DMS53 (cell line): ENCODE measurements at places on chromosomes 3 and 15.

DNA sequence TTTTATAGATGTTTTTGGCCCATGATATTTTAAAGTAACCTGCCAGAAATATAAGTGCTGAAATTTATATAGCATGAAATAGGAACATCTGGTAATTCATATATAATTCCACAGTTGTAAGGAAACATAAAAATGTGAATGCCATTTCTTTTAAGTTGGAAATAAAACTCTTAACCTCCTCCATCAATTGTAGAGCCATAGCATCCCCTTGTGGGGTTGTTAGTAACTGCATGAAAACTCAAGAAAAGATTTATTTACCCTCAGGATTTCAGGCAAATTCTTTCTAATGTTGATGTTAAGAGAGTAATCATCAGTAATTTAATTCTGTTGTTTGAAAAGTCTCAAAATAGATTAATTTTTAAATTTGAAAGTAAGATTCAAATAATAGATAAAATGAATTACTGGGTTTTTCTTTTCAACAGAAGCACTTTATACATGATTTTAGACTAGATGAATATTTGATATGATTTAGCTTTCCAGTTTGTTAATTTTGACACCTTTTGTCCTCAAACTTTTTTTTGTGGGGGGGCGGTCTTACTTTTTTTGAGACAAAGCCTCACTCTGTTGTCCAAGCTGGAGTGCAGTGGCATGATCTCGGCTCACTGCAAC lies 74.7 kb downstream of the RASA2 start:
- peak; percentile 68 for DNase-seq

- DNase-seq: peak; percentile 77
Measured at GRCh38 chr3:136862617-136863322, 762 bp downstream of the NCK1 start.

GRCh38 chr15:72086920-72087648 lies 30.9 kb downstream of the MYO9A start:
- DNase-seq: peak; percentile 1

DNA sequence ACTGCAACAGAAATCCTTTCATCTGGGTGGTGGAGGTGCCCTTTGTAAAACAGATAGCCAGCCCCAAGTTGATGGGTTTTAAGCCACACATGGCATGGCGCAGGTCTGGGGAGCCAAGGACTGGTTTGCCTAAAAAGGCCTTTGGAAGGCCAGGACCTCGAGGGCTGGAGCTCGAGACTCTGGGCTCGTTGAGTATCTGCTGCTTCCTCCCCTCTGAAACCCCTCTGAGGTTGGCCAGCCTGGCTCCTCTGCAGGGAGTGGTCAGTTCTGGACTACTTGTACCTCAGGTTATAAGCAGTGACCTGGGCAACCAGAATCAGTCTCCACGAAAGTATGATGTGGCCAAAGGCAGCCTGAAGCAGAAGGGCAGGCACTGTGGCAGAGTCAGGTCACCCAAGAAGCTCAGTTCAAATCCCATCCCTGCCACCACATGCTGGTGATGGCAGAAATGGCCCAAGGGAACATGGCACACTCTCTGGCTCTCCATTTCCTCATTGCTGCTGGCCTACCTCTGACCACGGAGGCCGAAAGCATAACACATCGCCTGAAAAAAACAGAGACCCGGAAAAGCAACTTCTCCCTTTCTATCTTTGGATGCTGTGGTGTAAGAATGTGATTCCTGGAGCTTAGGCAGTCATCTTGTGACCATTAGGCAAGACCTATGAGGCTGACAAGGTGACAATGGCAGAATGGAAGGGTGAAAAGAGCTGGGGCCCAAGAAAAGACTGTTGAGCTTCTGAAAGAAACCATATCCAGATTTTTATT lies 51.2 kb downstream of the WNT7A start:
- DNase-seq: no peak

DNA sequence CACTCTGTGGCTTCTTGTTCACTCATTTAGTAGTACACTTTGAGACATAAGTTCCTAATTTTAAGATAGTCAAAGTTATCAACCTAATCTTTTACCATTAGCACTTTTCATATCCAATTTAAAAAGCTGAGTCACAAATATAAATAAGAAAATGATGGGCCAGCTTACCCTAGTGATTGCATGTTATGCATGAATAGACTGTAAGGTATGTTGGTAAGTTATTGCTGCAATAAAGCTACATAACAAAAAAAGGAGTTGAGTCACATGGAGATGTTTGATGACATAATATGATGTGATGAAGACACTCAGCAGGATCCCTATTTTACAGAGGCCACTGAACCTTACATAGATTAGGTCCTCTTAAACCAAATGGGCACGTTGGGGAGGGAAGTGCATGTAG lies 161.3 kb downstream of the OCA2 start:
- no peak for DNase-seq

- DNase-seq: no peak
Measured at GRCh38 chr15:93042211-93042610, 46.8 kb downstream of the RGMA start.

GRCh38 chr3:185052631-185053030 lies 100.2 kb downstream of the C3orf70 start:
- DNase-seq: no peak

- DNase-seq: no peak
Measured at GRCh38 chr3:125281381-125281780, 68.8 kb upstream of the SLC12A8 start.

- DNase-seq: no peak
Measured at GRCh38 chr15:50275908-50276307, 10.4 kb upstream of the HDC start.

GRCh38 chr15:85296615-85297402 lies 83.6 kb upstream of the AKAP13 start:
- peak; percentile 85 for DNase-seq

DNA sequence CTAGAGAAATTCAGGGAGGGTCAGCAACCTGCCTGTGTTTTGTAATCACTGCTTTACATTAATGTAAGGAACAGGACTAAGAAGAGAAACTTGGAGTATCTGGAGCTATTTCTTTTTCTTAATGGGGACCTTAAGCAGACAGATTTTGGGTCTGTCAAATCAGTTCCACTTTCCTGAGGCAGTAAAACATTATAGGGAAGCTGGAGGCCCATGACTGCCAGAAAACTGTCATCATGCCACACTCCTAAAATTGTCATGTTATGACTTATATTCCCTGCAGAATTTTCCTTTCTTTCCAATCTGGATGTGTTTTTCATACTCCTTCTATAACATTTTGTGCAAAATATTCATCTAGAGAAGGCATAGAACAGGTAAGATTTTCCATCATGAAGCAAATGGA lies 28.8 kb downstream of the DGKG start:
- DNase-seq: no peak

- DNase-seq: peak; percentile 41
Measured at GRCh38 chr15:92069308-92070250, 216.1 kb downstream of the SLCO3A1 start.

DNA sequence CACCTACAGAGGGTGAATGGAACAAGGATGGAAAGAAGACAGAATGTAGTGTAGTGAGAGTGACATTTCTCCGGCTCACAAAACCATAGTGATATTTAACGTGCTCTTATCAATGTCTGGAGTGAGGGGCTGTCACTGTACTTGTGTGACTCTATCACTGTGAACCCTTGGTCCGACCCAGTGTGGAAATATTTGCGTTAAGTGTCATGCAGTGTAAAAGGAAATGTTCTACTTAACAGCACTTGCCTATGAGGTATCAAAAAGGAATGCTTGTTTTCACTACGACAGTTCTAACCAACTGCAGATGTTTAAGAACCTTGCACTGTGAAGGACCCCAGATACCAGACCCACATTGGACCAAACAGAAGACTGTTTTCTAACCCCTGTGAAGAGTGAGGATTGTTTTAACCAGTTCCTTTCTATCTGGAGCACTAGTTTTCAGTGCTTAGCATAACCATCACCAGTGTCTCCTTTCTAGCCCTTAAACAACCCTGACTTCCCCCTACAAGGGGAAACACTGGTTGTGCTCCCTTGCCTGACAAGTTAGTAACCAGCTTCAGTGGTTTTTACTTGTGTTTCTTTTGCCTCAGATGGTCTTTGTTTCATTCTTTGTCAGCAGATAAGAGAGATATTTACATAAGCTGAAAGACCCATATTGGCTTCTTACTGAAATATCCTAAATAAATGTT lies 144.7 kb upstream of the ABHD17C start:
- DNase-seq: no peak

DNA sequence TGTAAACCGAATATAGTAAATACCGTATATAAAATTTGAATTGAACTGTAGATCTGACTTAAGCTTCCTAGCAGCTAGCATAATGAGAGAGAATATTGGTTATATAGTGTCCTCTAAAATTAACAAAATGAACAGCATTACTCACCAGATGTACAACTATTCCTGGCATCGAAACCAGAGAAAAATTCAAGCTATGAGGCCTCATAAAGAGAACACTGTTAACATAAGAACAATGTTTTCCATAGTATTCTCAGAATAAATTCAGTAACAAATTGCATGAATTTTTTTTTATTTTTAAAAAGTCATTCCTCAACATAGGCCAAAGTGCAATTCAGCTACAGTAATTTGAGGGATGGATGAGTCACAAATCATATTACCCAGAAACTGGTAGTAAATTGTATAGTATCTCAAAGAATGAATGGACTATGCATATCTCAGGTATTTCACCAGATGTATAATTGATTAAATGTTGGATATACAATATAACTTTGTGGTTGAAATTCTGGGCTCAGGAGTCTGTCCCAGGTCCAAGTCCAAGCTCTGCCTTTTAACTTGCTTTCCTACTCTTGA lies 5.0 kb downstream of the TMEM207 start:
- no peak for DNase-seq

GRCh38 chr3:119794971-119795612 lies 13.2 kb downstream of the NR1I2 start:
- peak; percentile 81 for DNase-seq

DNA sequence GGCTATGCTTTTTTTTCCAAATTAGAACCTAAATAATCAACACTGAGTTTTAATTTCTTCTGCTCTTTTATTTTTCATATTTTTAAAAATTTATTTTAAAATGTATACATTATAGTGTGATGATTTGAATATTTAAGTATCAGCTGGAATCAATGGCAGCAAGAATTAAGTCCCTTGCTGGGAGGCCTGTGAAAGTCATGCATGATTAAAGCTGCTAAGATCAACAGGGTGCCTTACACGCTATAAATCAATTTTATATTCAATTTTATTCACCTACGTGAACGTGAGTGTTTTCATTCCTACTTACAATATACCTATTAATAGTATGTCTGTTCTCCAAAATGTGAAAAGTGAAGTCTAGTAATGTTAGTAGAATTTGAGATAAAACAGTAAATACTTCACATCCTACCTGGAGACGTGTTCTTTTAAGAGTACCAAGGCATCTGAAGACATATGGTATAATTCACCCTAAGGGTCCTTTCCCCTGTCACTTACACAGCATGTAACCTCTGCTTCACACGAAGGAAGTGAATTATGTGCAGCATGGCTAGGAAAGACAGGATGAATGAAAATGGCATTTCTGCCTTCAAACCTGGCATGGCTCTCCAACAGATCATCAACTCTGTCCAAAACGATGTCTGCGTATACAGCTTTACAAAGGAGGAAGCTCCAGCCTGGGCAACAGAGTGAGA lies 640.4 kb upstream of the ROBO1 start:
- no peak for DNase-seq

DNA sequence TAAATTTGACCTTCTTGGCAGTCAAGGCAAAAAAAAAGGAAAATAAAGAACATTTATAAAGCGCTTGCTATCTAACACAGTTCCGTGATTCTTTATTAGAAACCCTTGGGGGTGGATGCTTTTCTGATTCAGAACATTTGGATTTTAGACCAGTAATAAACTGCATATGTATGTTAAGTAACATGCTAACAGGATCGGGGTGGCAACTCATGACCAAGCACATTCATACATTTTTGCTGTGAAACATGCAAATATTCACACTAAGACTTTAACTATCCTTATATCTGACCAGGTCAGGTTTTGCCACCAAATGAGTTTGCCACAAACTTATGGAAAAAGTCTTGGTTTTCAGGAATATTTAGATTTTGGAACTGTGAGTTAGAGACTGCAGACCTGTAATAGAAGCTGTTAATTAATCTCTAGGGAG lies 30.4 kb upstream of the KLF13 start:
- DNase-seq: no peak

- DNase-seq: no peak
Measured at GRCh38 chr3:184910664-184911063, 98.7 kb downstream of the VPS8 start.

- DNase-seq: peak; percentile 27
Measured at GRCh38 chr3:150327678-150328653, 80.1 kb upstream of the TSC22D2 start.

- DNase-seq: no peak
Measured at GRCh38 chr3:120555657-120556509, 40.3 kb upstream of the NDUFB4 start.

DNA sequence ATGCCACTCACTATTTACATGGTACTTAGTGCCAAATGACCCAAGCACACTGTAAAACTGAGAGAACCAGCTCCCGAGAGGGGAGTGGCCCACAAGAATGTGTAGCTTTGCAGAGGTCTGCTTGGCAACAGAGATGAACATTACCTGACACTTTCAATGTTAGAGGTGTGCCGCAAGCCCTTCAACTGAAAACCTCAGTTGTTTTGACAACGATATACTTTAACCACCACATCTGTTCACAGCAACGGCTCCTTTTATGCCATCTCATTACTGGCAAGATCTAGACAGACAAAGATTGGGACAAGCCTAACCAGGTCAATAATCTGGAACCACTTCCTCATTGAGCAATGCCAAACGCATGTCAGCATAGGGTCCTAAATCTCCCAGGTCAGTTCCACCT lies 23.7 kb downstream of the NEK10 start:
- DNase-seq: peak; percentile 21

DNA sequence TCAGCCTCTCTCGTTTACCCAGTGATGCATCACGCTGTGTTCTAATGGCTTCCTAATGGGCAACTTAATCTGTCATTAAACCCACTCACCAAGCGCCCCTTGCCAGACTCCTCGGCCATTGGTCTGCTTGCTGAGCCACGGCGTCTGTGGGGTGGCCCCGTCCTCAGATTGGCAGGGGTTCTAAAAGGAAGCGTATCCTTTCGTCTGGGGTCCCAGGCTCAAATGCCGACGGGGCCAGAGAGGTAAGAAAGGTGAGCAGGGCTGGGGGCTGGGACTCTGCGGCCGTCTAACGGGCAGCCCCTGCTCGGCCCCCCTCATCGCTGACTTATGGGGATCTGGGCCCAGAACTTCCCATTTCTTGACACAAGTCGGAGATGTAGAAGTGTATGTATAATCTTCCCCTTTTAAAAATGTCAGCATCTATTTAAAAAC lies 315.1 kb upstream of the PROK2 start:
- DNase-seq: no peak

- DNase-seq: no peak
Measured at GRCh38 chr3:27573138-27573537, 89.0 kb upstream of the SLC4A7 start.

DNA sequence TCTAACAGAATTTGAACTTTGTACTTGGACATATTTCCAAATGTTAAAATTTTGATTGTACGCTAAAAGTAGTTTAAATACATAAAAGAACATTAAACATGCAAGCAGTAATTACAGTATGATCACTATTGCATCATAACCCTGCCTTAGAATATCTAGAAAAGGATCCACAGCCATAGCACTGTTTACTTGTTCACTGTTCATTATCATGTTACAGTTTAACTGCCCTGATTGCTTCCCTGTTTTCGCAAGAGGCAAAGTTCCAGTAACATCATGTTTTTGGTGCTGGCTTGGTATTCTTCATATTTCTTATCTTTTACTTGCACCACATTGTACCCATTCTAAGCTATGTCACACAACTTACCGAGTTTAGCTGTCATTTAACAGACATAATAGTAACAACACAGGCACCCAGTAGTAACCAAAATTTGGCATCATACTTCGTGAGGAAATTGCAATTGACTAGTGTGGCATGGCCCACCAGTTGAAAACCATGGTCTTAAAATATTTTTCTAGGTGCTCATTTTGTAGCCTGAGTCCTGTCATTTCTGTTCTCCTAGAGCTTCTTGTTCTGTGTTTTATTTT lies 13.3 kb upstream of the TMEM87A start:
- DNase-seq: no peak
